ENCODE measurements at places on chromosomes 7 and 10. TPM values are rescaled to one million over a fixed set of nuclear protein-coding genes. Genes with fewer than 3 reads are reported as not detected.
A peak's percentile ranks its signal among the peaks of the same experiment; 100 is the strongest.

Gene CELF2
- total RNA-seq: 0.27 TPM

Gene EVX1
- not detected for total RNA-seq

DNA sequence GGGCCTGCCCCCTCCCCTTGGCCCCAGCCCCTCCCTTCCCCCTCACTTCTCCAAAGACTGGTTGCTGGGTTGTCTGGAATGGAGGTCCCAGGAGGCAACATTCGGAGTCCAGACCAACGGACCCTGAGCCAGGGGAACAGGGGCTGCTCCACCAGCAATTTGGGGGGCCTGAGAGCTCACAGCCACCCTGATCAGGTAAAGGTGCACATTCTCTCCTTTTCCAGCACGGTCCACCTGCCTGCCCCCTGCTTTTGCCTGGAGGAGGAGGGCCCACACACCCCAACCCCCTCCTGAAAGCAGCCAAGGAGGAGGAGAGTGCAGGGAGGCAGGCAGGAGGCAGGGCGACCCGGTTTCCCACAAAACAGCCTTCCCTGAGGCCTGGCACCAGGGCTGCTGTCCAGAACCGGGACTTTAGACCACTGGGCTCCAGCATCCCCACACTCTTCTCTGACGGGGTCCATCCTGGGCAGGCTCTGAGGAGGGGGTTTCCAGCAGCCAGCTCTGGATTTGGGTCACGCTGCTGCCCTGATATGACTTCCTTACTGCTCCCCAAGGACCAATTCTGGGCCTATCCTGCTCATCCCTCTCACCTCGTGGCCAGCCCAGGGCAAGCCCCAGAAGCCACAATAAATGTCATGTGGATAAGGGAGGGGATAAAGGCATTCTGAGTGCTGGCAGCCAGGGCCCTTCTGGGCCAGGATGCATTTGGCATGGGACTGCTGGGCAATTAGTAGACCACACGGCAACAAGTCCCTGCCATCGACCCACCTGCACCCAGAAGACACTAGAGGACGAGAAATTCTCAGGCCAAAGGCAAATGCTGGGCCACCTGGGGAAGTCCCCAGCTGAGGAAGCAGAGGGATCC lies 1.1 kb upstream of the CAMK2B start:
- no peak for DNase-seq
- no peak overlapping the region for H3K27ac ChIP-seq
- H3K27me3 ChIP-seq: peaks cover 4% of the 10 kb centered on the region
- H3K4me1 ChIP-seq: 0 out of 2 replicates have a peak, but pooled peaks cover 3% of the 10 kb centered on the region

DNA sequence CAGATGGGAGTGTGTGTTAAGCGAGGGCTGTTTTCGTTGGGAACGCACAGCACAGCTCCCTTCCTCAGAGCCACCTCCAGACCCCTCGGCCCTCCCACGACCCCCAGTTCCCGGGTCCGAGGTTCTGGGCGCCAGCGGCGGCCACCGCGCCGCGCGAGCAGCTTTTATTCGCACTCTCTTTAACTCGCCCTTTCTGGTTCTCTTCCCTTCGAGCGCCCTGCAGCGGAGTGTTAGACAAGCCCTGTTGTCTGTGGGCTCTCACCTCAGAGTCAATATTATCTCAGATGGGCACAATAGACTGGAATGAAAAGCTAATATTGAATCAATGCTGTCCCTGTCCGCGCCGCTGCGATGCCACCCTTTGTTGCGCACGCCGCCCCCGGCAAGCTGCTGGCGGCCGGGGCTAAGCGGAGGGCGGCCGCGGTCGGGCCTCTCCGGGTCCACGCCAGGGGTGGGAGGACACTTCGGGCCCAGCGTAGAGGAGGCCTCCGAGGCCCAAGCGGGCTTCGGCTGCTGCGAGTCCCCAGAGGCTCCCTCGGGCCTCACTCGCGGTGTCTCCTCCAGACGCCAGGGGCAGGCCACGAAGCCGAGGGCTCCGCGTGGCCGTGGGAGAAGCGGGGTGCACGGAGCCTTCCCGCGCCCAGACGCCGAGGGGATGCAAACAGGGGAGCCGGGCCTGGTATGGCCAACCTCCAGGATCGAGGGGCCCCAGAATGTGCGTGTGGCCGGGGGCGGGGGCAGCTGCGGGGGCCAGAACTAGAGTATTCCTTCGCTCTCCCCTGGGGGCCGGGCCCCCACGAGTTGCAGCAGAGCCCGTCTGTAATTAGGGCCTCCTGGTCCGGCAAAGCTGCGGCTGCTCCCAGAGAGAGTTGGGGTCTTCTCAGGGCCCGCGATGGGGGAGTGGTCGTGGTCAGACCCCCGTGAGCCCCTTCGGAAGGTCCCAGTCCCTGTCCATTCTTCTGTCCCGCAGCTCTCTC lies 7.9 kb upstream of the EMX2 start:
- H3K27me3 ChIP-seq: no peaks in the 10 kb centered on the region
- H3K4me3 ChIP-seq: peak overlapping the region; percentile 50
- no peak overlapping the region for H3K27ac ChIP-seq

GRCh38 chr7:139265673-139266072 lies 34.6 kb downstream of the UBN2 start:
- no peaks in the 10 kb centered on the region for H3K27me3 ChIP-seq
- H3K4me1 ChIP-seq: no peaks in the 10 kb centered on the region
- H3K36me3 ChIP-seq: no peaks in the 10 kb centered on the region
- no peak overlapping the region for H3K27ac ChIP-seq
- no peak for DNase-seq

Measured in Caco-2 (cell line).